G401 (cell line): ENCODE measurements at places on chromosomes 12 and 14. TPM values are rescaled to one million over a fixed set of nuclear protein-coding genes. Genes with fewer than 3 reads are reported as not detected.

- DNase-seq = no peak
Measured at GRCh38 chr14:65840786-65841185, 428.3 kb downstream of the FUT8 start.

DNA sequence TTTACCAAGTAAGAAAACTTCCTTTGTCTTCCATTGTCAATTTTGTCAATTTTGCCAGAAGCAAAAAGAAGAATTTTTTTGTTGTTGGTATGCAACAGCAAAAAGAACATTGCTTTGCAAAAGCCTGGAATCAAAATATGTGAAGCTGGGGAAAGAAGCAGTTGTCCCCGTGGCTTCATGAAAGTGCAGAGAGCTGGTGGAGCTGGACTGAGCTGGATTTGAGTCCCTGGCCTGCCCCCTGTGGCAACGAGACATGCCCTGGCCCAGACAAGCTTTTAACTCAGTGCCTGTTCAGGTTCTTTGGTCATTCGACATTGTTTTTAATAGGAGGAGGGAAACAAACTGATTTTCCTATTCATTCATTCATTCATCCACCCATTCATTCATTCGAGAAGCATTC lies 70.3 kb downstream of the SLC15A4 start:
- DNase-seq = no peak

DNA sequence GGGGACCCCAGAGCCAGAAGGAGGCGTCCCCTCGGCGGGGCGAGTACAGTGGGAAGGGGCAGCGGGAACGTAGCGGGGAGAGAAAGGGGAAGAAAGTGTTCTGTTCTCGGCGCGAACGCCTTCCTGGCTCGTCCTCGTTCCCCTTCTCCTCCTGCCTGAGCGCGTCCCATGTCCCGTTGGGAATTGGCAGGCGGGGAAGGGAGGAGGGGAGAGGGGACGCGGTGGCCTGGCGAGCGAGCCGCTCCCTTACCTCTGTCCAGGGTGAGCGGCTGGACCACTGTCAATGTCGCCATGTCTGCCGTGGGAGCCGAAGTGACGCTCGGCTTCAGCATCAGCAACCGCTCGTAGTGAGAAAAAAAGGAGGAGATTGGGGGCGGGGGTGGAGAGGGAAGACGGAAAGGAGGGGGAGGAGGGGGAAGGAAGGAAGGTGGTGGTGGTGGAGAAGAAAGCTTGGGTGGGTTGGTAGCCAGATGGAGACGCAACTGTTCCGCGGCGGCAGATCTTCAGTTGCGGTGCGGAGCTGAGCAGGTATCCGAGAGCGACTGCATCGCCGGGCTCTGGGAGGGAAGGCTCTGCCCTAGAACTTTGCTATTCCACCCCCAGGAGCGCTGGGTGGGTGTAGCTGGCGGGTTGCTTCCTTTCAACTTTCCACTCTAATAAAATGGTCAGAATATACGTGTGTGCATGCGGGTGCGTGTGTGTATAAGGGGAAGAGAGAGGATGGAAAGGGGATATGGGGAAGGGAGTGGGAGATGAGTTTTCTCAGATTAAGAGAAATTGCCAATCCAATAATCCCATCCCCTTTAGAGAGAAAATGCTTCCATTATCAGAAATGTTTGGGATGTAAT lies at the start of gene LIN7A:
TSS of gene LIN7A (minus strand) at position 544 of the 848 bp plus-strand sequence. CDS start at position 332, 212 bp downstream.
- DNase-seq = peak; percentile 84

GRCh38 chr12:130449291-130449690 lies 111.6 kb downstream of the PIWIL1 start:
- no peak for DNase-seq

DNA sequence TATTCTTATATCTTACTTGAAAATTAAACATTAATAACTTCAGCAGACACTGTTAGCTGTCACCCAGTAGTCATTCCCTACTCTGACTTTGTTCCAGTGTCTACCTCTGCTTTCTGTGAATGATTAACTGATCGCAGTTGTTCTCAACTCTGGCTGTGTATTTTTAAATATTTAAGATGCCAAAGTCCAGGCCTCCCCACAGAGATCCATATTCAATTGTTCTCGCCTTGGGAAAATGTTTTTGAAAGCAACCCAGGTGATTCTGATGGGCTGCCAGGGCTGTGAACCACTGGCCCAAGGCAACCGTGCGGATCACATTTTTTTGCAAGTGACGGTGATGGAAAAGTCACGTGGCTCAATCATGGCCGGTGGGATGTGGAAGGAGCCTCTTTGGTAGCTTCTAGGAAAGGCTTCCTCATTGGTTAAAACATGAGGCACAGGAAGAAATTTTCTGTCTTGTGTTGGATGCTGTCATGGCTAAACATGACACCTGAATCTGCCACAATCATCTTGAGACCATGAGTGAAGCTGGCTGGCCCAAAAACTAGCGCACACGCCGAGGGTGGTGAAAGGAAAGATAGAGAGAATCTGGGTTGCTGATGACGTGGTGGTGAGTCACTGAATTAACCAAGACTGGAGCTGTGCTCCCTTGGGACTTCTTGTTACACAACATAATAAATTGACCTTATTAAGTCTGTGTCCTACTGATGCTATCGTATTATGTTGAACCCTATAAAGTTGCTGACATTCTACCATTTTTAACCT lies 37.2 kb downstream of the RDH12 start:
- no peak for DNase-seq

TMTC2 gene
- 0.58 and 0.74 TPM in 2 replicates for total RNA-seq

- DNase-seq = peak; percentile 67
Measured at GRCh38 chr12:81757731-81758365, 1.3 kb downstream of the PPFIA2 start.
